Colonic mucosa (tissue), 4 donors: ENCODE measurements at places on chromosomes 12 and 14.

- H3K36me3 ChIP-seq = no peaks in the 10 kb centered on the region
- no peaks in the 10 kb centered on the region for H3K27me3 ChIP-seq
- no peaks in the 10 kb centered on the region for H3K4me1 ChIP-seq
- no peak overlapping the region for H3K27ac ChIP-seq
- DNase-seq = peak; percentile 30
- H3K4me3 ChIP-seq = no peak overlapping the region
Observed at GRCh38 chr14:26765768-26766520, 168.1 kb upstream of the NOVA1 start.

DNA sequence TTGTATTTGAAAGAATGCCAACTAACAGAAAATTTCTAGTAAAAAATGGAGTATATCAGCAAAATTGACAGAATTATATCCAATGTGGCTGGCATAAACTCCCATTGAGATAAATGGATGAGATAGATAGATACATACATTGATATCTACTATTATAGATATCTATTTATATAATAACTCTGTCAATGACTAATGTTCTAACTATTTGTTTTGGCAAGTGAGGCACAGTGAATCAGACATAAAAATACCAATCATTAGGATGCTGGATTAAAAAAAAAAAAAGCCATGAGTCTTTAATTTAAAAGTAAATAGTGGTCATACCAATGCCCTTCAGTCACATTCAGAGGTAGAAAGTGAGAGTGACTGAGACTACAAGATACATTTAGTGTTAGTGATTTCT lies 33.7 kb upstream of the GLIPR1 start:
- H3K4me3 ChIP-seq = no peak overlapping the region
- H3K4me1 ChIP-seq = no peaks in the 10 kb centered on the region
- no peak overlapping the region for H3K27ac ChIP-seq
- H3K36me3 ChIP-seq = no peaks in the 10 kb centered on the region
- no peak for DNase-seq

GRCh38 chr14:101876555-101876938 lies 87.8 kb upstream of the DYNC1H1 start:
- H3K4me3 ChIP-seq = no peak overlapping the region
- DNase-seq = peak; percentile 73
- H3K36me3 ChIP-seq = no peaks in the 10 kb centered on the region
- H3K27ac ChIP-seq = peak overlapping the region; percentile 55
- H3K27me3 ChIP-seq = no peaks in the 10 kb centered on the region

- H3K4me3 ChIP-seq = no peak overlapping the region
- DNase-seq = no peak
- no peak overlapping the region for H3K27ac ChIP-seq
- no peaks in the 10 kb centered on the region for H3K27me3 ChIP-seq
- H3K36me3 ChIP-seq = no peaks in the 10 kb centered on the region
- no peaks in the 10 kb centered on the region for H3K4me1 ChIP-seq
Observed at GRCh38 chr14:51576117-51576430, 75.6 kb upstream of the FRMD6 start.

GRCh38 chr12:88855301-88855700 lies 275.0 kb upstream of the KITLG start:
- H3K27ac ChIP-seq = no peak overlapping the region
- H3K36me3 ChIP-seq = no peaks in the 10 kb centered on the region
- no peak overlapping the region for H3K4me3 ChIP-seq
- H3K27me3 ChIP-seq = no peaks in the 10 kb centered on the region
- DNase-seq = no peak

GRCh38 chr12:71046215-71046614 lies 111.6 kb downstream of the TSPAN8 start:
- H3K4me3 ChIP-seq = no peak overlapping the region
- DNase-seq = no peak
- no peaks in the 10 kb centered on the region for H3K27me3 ChIP-seq
- H3K4me1 ChIP-seq = no peaks in the 10 kb centered on the region

- no peaks in the 10 kb centered on the region for H3K27me3 ChIP-seq
- H3K36me3 ChIP-seq = no peaks in the 10 kb centered on the region
- no peak overlapping the region for H3K4me3 ChIP-seq
- H3K27ac ChIP-seq = peak overlapping the region; percentile 39
- DNase-seq = no peak
Observed at GRCh38 chr12:110002676-110003515, 3.7 kb downstream of the ANKRD13A start.

- no peaks in the 10 kb centered on the region for H3K36me3 ChIP-seq
- H3K27me3 ChIP-seq = no peaks in the 10 kb centered on the region
- no peaks in the 10 kb centered on the region for H3K4me1 ChIP-seq
- H3K27ac ChIP-seq = no peak overlapping the region
- no peak for DNase-seq
Observed at GRCh38 chr12:72499244-72499643, 227.1 kb downstream of the TRHDE start.

DNA sequence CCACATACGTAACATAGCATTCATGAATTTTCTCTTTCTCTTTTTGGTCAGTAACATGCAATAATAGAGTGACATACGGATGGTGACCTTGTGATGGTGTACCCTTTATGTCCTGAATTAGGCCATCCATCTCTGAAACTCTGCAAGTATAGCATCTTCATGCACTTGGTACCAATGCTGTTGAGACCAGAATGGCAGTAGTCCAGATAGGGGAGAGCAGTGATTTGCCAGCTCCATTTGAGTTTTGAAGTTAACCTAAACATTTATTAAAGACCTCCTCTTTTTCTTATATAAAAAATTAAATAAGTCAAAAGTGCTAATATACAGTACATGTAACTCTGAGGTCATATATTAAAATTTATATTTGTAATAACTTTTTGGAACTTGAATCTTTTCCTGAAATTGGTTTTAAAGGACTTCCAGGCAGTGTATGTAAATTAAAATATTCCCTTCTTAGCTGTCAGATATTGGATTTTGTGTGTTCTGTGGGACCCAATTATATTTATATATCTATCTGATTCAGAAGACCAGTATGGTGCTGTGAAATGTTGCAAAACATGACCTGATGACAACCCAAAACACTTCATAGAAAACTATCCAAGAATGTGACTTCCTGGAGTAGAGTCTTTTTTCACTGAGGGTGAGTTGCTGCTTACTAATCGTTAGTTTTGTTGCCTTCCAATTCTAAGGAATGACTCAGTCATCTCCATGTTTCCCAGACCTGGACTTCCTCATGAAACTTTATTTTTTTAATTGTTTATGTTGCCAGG lies 3.5 kb downstream of the ELK3 start:
- H3K4me1 ChIP-seq = no peaks in the 10 kb centered on the region
- no peaks in the 10 kb centered on the region for H3K27me3 ChIP-seq
- peak overlapping the region; percentile 39 for H3K27ac ChIP-seq
- no peak overlapping the region for H3K4me3 ChIP-seq

DNA sequence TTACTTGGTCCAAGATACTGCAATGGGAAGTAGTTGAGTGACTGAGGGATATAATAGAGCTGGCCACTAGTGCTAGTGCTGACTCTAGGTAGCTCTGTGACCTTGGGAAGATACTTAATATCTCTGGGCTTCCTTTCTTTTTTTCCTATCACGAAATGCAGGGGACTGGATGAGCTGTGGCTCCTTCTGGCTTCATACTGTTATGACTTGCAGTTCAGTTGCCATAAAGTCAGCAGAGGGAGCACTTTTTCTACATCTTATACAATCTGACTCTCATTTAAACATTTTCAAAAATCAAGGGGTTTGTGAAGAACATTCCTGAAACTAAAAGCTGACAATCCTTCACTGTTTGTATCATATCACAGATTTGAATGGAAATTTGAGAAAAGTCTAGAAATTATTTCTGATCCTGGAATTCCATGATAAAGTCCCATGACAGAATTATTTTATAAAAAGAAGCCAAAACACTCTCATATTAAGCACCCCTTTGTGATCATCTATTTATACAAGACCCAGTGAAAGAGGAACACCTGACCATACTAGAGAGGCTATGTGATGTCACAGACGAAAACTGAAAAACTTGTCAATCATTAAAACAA lies 5.3 kb downstream of the BHLHE41 start:
- no peaks in the 10 kb centered on the region for H3K4me1 ChIP-seq
- no peaks in the 10 kb centered on the region for H3K36me3 ChIP-seq
- DNase-seq = peak; percentile 40
- H3K27ac ChIP-seq = no peak overlapping the region

GRCh38 chr12:68474467-68475204 lies 136.1 kb upstream of the RAP1B start:
- H3K4me1 ChIP-seq = no peaks in the 10 kb centered on the region
- H3K27me3 ChIP-seq = no peaks in the 10 kb centered on the region
- no peak overlapping the region for H3K27ac ChIP-seq
- H3K4me3 ChIP-seq = no peak overlapping the region

DNA sequence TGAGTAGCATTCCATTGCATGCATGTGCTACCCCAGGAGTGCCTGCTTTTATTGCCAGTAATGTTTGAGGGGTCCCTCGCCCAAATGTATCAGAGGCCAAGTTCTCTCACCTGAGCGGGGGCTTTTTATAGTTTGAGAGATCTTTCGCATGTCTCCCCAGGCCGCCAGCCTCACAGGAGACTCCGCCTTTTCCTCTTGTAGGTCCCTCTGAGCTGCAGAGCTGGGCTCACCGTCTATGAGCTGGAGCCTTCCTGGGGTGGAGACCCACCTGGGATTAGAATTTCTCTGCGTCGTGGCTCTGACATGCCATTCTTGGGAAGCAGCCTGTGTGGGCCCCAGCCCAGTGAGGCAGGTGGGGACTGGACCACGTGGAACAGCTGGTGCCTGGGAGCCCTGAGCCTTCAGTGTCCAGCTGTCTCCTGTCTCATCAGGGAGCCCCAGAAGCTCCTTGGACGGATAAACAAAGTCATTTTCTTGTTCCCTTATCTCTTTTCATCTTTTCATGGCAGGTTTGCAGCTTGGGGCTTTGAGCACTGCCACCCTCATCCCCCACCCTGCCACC lies 261.7 kb upstream of the CRY1 start:
- no peaks in the 10 kb centered on the region for H3K27me3 ChIP-seq
- no peak for DNase-seq
- no peaks in the 10 kb centered on the region for H3K4me1 ChIP-seq
- no peaks in the 10 kb centered on the region for H3K36me3 ChIP-seq
- H3K27ac ChIP-seq = no peak overlapping the region

DNA sequence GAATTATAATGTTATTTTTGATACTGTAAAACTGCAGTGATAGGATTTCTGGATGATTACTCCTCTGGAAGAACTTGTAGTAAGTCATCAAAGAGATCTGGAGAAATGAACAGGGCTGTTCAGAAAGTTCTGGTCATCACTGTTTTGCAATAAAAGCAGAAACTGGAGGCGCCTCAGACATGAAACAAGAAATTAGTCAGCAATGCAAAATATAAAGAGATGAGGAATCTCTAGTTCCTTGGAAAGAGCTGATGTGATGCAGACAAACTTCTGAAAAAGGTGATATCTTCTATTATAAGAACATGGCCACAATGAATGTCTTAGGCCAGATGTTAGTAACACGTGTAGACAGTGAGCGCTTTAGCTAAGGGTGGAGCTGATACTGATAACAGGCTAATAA lies 9.5 kb downstream of the ACIN1 start:
- H3K27ac ChIP-seq = no peak overlapping the region
- no peak for DNase-seq
- peaks cover 36% of the 10 kb centered on the region for H3K36me3 ChIP-seq
- H3K4me1 ChIP-seq = no peaks in the 10 kb centered on the region
- no peaks in the 10 kb centered on the region for H3K27me3 ChIP-seq

GRCh38 chr12:59472273-59472672 lies 123.6 kb upstream of the SLC16A7 start:
- no peaks in the 10 kb centered on the region for H3K36me3 ChIP-seq
- H3K27ac ChIP-seq = no peak overlapping the region

DNA sequence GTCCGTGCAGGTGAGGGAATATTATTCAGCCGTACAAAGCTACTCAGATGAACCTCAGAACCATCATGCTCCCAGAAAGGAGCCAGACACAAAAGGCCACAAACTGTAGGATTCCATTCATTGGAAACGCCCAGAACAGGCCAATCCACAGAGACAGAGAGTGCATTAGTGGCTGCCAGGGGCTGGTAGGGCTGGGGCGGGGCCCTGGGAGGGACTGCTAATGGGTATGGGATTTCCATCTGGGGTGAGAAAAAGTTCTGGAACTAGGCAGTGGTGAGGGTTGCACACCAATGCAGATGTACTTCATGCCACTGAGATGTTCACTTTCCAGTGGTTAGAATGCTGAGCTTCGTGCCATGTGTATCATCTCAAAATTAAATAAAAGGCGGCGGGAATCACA lies 101.1 kb downstream of the RFLNA start:
- no peak overlapping the region for H3K4me3 ChIP-seq
- H3K27me3 ChIP-seq = no peaks in the 10 kb centered on the region
- peaks cover 5% of the 10 kb centered on the region for H3K36me3 ChIP-seq
- no peak overlapping the region for H3K27ac ChIP-seq
- no peak for DNase-seq
- peaks cover 38% of the 10 kb centered on the region for H3K4me1 ChIP-seq

DNA sequence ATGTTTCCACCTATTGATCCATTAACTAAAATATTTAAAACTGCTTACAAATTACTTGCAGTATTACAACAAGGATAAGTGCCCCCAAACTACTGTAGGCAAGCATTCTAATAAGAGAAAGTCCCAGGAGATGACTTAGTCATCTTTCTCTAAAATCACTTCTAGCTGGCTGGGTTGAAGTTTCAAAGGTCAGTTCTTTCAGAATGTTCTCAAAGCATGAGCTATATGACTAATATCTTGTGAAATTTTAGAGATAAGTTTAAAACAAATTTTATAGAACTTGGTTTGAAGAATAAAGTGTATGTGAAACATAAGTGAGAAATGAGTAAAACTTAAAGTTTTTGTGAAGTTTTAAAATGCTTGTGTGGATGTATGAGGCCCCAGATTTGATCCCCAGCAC lies 24.3 kb upstream of the OR6J1 start:
- H3K4me1 ChIP-seq = no peaks in the 10 kb centered on the region
- H3K36me3 ChIP-seq = no peaks in the 10 kb centered on the region
- no peaks in the 10 kb centered on the region for H3K27me3 ChIP-seq
- H3K27ac ChIP-seq = no peak overlapping the region

GRCh38 chr12:127127897-127128296 lies 1139.1 kb upstream of the TMEM132C start:
- no peak overlapping the region for H3K27ac ChIP-seq
- no peaks in the 10 kb centered on the region for H3K36me3 ChIP-seq
- H3K4me3 ChIP-seq = no peak overlapping the region
- H3K27me3 ChIP-seq = no peaks in the 10 kb centered on the region

- no peaks in the 10 kb centered on the region for H3K4me1 ChIP-seq
- DNase-seq = no peak
- H3K27me3 ChIP-seq = no peaks in the 10 kb centered on the region
- H3K4me3 ChIP-seq = no peak overlapping the region
- no peaks in the 10 kb centered on the region for H3K36me3 ChIP-seq
- no peak overlapping the region for H3K27ac ChIP-seq
Observed at GRCh38 chr14:51360592-51360991, 120.5 kb downstream of the TMX1 start.

GRCh38 chr12:31306866-31307265 lies 19.1 kb downstream of the SINHCAF start:
- no peaks in the 10 kb centered on the region for H3K4me1 ChIP-seq
- H3K27me3 ChIP-seq = no peaks in the 10 kb centered on the region
- no peak overlapping the region for H3K4me3 ChIP-seq
- H3K27ac ChIP-seq = no peak overlapping the region
- H3K36me3 ChIP-seq = no peaks in the 10 kb centered on the region
- DNase-seq = no peak

- H3K36me3 ChIP-seq = no peaks in the 10 kb centered on the region
- H3K27me3 ChIP-seq = no peaks in the 10 kb centered on the region
- no peak overlapping the region for H3K27ac ChIP-seq
Observed at GRCh38 chr14:72439707-72440106, 454.2 kb downstream of the DPF3 start.

- no peaks in the 10 kb centered on the region for H3K36me3 ChIP-seq
- no peaks in the 10 kb centered on the region for H3K4me1 ChIP-seq
- H3K27me3 ChIP-seq = no peaks in the 10 kb centered on the region
- DNase-seq = no peak
- no peak overlapping the region for H3K27ac ChIP-seq
Observed at GRCh38 chr12:91813701-91814100, 331.9 kb downstream of the BTG1 start.
